ENCODE measurements at places on chromosomes 6 and 20. TPM values are rescaled to one million over a fixed set of nuclear protein-coding genes. Genes with fewer than 3 reads are reported as not detected.

HUS1B gene
- total RNA-seq, result 0.71 TPM

ADGRG6 gene
- total RNA-seq, result 6.8 TPM

SCRT2 gene
- not detected for total RNA-seq

DNA sequence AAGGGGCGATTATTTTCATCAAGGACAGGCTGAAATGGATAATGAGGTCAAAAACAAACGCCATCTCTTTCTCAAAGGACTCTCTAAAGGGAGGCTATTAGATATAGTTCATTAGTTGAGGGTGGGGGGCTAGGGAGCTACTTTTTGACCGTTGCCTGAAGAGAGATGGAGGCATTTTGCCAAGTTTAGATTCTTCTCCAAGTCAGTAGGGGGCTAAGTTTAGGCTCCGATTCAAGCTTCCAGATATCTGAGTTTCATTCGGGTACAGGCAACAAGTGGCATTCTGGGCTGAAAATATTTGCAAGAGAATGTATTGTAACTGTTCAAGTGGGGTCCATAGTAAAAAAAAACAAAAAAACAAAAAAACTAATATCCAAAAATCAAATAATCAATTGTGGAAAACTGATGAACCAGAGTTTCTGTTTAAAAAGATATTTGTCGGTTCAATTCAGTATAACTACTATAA, 43.4 kb upstream of the PIM1 start:
- no peak for DNase-seq

- DNase-seq, result no peak
These were observed 1.5 kb downstream of the PRRC2A start for GRCh38 chr6:31621991-31622390.

GRCh38 chr6:126148853-126149252, 162.5 kb downstream of the TRMT11 start:
- no peak for DNase-seq

- no peak for DNase-seq
These were observed 269.2 kb downstream of the CDC5L start for GRCh38 chr6:44656691-44657090.

- no peak for DNase-seq
These were observed 785 bp upstream of the ULBP3 start for GRCh38 chr6:150069706-150070105.

GRCh38 chr6:135109761-135110160, 55.1 kb upstream of the HBS1L start:
- DNase-seq, result no peak

- DNase-seq, result no peak
These were observed 66.2 kb upstream of the CD83 start for GRCh38 chr6:14051355-14051754.

- no peak for DNase-seq
These were observed 65.6 kb upstream of the RREB1 start for GRCh38 chr6:7042056-7042653.

DNA sequence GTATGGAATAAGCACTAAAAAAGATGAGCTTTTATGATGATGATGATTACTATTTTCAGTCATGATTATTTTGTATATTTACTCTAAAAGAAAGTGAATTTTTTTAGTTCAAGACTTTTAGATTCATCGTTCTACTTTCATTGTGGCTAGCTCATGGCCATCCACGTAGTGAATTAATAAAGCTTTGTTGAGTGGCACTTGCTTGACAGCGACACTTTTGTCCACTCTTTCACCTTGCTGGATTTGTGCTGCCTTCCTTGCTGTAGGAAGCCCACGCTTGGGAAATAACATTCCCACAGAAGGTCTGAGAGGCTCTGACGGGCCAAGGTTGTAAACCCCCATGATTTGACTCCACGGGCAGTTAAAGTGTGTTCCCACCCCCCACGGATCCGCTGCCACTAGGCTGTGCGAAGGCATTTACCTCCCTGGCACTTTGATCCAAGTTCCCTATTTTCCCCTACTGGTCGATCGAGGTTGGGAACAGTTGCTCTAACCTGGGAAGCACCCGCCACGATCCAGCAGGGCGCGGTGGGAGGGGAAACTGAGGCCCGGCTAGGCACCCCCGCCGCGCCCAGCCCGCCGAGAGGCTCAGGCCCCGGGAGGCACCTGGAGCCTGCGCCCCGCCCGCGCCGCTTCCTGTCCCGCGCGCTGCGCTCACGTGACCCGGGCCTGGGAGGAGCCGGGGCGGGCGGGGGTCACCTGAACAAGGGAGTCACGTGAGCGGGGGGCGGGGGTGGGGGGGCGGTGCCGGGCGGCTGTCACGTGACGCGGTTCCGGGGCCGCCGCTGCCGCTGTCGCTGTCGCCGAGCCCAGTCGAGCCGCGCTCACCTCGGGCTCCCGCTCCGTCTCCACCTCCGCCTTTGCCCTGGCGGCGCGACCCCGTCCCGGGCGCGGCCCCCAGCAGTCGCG, at the start of gene IGF2R:
TSS of gene IGF2R (plus strand) at position 788 of the 909 bp plus-strand sequence. CDS start 165 bp downstream, outside the sequence.
- peak; percentile 85 for DNase-seq
